Vagina (tissue), 2 donors: ENCODE measurements at places on chromosomes 1 and 21. TPM values are rescaled to one million over a fixed set of nuclear protein-coding genes. Genes with fewer than 3 reads are reported as not detected.

DIRAS3 gene
- total RNA-seq = 2.0 TPM

RHCE gene
- total RNA-seq = not detected

GPR137B gene
- total RNA-seq = 38.8 TPM

FAM177B gene
- total RNA-seq = not detected

LENEP gene
- total RNA-seq = not detected

DNALI1 gene
- total RNA-seq = 4.7 TPM

GRCh38 chr1:90613371-90613770 is 103.7 kb downstream of the BARHL2 start:
- no peak for DNase-seq

DNA sequence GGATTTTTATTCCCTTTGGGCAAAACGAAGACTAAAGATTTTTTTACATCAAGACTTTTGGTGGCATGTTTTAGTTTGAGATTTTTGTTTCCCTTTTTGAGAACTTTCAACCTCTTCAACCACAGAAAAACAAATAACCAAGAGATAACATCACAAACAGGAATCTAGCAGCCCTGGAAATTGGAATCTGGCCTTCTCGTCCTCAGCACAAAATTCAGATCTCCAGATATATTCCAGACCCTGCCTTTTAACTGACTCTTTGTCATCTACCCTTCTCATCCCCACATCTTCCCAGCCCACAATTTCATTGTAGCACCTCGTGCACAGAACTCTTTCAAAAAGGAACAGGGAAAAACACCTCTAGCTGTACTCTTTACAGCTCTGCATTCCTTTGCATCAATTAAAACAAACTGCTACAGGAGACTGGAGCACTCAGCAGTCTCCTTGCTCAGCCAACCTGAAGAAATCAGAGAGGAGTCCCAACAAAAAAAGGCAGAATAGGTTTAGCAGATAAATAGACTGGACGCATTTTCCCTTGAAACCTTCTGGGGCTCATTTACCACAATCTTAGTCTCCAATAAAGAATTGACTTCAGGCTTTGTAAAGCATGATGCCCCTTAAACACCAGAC is 251.0 kb downstream of the TTLL7 start:
- no peak for DNase-seq

- no peak for DNase-seq
Measured at GRCh38 chr1:74609810-74610371, 63.7 kb downstream of the ERICH3 start.

GRCh38 chr1:18735224-18735997 is 104.8 kb downstream of the PAX7 start:
- no peak for DNase-seq

DNA sequence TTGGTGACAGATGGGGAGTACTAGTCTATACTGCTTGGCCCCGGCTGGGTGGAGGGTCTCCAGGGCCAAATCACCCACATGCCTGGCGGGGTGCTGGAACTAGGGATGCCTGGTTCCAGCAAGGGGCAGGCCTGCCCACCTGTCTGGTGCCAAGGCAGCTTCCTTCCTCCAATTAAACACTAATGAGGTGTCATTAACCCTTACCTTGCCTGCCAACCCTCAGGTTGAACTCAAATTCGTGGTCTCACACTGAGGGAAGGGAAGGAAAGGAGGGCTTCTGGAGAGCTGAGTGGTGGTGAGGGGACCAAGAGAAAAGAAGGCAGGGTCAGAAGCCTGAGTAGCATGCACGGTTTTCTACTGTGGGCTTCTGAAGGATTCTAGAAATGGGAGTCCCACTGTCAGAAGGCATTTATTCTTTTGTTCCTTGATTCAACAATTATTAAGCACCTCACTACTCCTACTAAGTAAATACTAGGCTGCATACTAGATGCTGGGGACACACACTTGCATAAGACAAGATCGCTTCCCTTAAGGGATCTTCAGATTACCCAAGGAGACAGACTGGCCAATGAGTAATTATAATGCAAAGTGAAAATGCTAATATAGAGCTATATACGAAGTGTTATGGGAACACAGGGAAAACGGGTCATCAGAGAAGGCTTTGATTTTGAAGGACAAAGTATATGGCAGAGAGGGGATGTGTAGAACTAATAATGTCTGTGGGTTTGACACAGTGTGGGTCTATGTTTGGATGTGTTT is 5.9 kb upstream of the EFNA3 start:
- DNase-seq = no peak

DNA sequence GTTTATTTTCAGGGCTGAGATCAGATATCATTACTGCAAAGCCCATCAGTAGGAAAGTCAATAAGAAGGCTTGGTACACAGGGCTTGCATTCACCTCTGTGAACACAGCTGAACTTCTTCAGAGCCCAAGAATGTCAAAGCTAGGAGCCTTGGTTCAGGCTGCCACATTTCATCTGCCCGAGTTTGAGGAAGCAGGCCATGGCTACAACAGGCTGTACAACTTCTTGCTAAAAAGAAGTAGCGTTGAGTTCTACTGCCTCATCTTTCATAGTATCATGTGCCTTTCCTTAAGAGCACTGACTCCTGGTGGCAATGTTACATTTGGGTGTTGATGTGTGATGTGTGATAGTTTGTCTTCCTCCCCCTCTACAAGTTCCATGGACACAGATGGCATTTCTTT is 10.1 kb downstream of the C1orf162 start:
- no peak for DNase-seq

DNA sequence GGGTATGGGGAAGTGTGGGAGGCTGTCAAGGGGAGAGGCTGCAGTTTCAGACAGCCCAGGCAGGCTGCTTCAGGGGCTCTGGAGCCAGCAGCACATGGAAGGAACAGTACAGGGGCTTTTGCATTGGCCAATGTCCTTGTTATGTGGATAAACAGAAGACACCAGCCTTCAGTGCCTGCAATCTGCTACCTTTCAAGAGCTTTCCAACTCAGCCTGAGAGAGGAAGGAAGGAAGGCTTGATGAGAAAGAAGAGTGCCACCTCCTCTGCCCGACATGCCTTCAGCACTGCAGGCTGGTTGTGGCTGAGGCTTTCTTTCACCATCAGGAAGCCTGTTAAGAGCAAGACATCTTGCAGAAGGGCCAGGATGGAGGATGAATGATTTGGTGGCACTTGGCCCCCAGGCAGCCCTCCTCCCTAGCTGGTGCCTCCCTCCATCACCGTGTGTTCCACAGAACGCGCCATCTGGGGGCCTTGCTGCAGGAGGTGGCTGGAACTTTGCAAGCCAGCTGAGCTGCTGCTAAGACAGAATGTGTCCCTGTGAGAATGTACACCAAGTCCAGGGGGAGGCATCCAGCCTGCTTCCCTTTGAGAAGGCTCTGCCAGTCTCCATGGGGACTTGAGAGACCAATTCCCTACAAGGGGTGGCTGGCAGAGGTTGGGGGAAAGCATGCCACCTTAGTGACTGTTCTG is 372.4 kb upstream of the PROX1 start:
- no peak for DNase-seq

- no peak for DNase-seq
Measured at GRCh38 chr1:91764471-91765115, 121.4 kb downstream of the TGFBR3 start.

- DNase-seq = no peak
Measured at GRCh38 chr1:5757187-5757805, 234.9 kb downstream of the NPHP4 start.

- no peak for DNase-seq
Measured at GRCh38 chr1:227791425-227792143, 23.9 kb upstream of the PRSS38 start.

- no peak for DNase-seq
Measured at GRCh38 chr1:201469645-201470074, 672 bp upstream of the PHLDA3 start.

- no peak for DNase-seq
Measured at GRCh38 chr21:34803782-34804370, 135.1 kb downstream of the CLIC6 start.

- no peak for DNase-seq
Measured at GRCh38 chr1:3504151-3504821, 49.8 kb downstream of the ARHGEF16 start.
